ENCODE measurements at places on chromosomes 13 and 19.

GRCh38 chr13:60230593-60230992 lies 66.9 kb upstream of the DIAPH3 start:
- no peak for DNase-seq

GRCh38 chr13:63501702-63502101 lies 2086.1 kb upstream of the PCDH20 start:
- DNase-seq, result no peak

GRCh38 chr13:105957769-105958438 lies 577.6 kb downstream of the EFNB2 start:
- no peak for DNase-seq

DNA sequence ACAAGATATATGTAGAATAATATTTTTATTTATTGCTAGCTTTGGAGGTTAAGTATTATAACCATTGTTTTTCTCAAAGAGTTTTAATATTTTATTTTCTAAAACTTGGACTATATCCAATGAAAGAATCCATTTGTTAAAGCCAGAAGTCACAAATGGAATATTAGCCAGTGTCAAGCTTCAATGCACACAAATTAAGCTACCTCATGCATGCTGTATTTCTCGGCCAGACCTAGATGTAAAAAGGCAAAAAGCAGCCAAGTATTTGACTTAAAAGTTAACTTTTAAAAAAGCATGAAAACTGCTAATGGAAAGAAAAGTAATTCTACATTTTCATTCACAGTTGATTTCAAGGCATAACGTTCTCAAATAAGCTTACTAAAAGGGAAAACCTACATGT lies 160.0 kb upstream of the ATXN8OS start:
- DNase-seq, result no peak

DNA sequence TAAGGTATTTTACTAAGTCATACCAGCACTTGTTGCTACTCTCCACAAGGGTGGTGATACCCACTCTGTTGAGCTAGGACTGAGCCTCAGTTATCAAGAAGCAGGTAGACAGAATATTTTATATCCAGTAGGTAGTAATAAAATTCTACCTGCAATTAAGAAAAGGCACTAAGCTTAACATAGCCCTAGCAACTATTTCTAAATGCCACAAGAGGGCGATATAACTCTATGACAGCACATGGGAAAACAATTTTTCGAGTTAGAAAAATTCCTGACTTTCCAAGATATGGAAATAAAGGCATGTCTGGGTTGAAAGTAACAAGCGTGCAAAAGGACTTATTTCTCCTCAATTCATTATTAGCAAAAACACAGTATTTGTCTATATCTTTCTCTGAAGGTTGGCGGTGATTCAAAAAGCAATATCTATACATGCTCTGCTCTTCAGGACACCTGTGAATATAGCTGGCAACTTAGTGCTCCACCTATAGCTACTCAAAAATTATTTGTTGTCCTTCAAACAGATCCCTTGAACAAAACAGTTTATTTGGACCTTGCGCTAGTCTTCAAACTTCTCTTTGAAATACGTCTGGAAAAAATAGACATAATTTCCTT lies 14.7 kb downstream of the CCDC169 start:
- no peak for DNase-seq

- DNase-seq, result peak; percentile 25
Measured at GRCh38 chr13:84896128-84896527, 903.1 kb downstream of the SLITRK6 start.

DNA sequence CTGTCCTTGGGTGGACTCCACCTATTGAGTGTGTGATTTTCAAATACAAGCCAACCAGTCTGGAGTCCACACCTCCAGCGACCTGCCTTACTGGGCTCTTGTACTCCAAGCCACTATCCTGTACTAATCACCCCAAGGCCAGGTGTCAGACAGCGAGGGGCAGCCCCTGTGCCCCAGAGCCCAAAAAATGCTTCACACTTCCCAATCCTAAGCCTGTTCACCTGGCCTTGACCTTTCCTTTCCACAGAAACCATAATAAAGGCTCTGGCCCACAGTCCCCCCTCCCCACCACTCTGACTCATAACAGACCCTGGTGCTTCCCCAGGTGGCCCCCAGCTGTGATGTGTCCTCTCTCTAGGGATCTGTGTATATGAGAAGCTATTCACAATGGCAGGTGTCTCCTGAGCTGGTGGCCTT lies 3.9 kb downstream of the CD209 start:
- DNase-seq, result no peak

DNA sequence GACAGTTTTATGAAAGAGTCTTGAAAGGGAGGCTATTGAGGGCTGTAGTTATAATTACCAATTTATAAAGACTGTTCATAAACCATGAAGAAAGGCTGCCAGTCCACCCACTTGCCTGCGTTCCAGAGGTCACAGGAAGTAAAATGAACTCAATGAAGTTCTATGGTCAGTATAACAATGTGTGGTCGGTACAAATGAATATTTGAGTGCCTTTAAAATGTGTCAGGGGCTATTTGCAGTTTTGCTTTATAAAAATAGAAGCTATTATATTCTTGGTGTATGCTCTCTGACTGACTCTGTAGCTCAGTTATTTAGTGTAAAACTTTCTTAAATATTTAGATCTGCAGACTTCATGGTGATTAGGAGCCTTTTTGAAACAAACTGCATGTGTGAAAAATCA lies 47.0 kb downstream of the ESD start:
- no peak for DNase-seq

GRCh38 chr13:42997381-42997780 lies 5.3 kb upstream of the EPSTI1 start:
- no peak for DNase-seq

DNA sequence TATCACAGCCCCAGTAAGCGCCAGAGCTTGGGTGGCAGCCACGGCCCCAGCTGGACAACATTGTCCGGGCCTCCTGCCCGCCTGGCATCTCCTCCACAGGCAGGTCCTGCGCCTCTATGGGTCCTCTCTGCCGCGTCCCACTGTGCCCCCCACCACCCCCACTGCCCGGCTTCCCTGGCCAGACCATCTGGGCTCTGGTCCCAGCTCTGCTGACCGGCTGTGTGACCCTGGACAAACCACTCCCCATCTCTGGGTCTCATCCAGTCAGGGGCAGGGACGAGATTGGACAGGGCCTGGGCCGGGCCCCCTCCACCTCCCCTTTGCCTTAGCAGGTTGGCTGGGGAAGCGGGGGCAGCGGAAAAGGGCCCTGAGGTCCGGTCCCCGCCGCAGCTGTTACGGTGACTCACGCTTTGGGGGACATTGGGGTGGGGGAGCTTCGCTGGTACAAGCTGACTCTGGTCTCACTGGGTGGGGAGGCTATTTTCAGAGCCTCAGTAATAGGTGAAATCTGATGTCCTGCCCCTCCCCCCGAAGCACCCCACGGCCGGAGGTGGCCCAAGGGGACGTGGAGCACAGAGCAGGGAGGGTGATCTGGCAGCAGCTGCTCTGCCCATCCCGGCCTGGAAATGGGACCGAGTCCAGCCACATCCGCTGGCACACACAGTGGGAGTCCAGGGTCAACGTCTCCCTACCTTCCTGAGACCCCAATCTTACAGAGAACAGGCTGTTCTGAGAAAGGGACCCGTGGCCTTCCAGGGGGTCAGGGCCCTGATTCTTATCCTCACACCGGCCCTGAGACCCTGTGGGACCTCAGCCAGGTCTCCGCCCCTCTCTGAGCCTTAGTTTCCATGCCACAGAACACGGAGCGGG lies 9.1 kb downstream of the NFIC start:
- DNase-seq, result no peak

- DNase-seq, result no peak
Measured at GRCh38 chr19:1251330-1252220, 3.2 kb downstream of the MIDN start.

DNA sequence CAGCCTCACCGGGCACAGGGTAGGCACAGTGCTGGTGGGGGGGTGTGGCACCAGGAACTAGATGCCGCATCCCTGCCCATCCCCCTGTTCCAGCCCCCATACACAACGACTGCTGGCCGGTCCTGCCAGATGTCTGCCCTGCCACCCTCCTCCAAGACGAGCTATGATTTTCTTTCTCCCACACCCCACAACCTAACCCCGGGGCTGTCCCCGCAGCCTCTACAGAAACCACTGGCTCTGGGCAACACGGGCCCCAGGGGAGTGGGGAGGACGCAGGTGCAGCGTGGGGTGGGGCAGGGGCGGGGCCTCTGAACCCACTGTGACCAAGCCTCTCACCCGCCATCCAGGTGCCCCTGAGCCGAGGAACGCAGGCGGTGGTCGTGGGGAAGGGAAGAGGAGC lies 15.5 kb downstream of the PGLS start:
- no peak for DNase-seq

DNA sequence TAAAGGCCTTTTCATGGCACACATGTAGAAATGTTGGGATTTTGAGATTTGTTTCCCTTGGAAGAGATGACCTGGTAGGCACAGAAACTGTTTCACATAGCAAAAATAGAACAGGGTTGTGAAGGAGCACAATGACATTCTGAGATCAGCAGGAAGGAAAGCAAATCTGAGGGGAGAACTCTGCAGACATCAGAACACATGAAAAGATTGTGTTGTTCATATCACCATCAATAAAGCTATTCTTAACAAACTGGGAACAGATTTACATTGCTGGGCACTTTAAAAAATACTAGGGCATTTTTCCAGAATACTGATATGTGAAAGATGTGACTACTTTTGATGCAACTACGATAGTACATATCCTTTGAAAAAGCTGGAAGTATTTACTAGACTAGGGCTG lies 481.7 kb downstream of the MYO16 start:
- no peak for DNase-seq

GRCh38 chr13:22073718-22074117 lies 402.8 kb downstream of the FGF9 start:
- no peak for DNase-seq

GRCh38 chr13:20405691-20406090 lies 120.0 kb downstream of the CRYL1 start:
- DNase-seq, result no peak

DNA sequence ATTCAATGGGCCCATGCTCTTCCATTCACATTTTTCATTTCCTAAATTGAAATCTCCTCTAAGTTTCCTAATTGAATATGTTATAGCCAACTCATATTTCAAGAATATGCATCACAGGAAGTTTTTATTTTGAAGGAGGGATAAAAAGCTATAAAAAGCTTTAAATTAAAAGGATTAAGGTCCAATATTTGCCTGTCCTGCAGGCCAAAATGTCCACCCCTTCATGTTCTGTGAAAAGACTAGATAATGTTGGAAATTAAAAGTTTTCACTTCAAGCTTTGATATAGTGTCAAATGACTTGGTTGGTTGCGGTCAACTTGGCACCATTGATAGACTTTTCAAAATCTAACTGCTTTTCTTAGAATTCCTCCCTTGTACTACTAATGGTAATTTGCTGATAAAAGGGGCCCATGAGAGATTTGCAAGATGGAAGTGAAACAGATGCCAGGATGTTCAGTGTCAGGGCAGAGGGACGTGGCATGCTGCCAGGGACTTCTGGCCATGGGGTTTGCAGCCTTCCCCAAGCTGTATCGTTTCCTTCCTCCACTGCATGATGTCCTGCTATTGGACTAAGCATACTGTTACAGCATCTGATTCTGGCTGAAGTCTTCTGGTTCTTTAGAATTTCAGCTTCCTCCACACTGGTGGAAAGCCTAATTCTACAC lies 547.3 kb upstream of the MIR17HG start:
- DNase-seq, result no peak

GRCh38 chr13:42967660-42968059 lies 24.4 kb downstream of the EPSTI1 start:
- no peak for DNase-seq

DNA sequence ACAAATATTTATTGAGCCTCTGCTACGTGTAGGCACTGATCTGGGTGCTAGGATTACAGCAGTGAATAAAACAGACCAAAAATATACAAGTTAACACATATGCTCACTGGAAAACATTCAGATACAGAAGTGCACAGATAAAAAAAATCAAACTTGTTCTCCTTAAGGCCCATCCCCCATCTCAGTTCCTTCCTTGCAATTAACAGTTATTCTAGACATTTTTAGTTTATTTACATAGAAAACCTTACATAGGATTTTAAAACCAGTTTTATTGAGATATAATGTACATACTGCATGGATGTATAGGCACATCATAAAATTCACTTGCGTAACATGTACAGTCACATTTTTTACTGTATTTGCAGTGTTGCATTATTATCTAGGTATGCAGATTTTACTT lies 36.5 kb upstream of the HMGB1 start:
- no peak for DNase-seq

GRCh38 chr19:8578642-8579265 lies 1.5 kb upstream of the MYO1F start:
- no peak for DNase-seq

GRCh38 chr19:46766569-46767317 lies 20.5 kb upstream of the STRN4 start:
- no peak for DNase-seq

- no peak for DNase-seq
Measured at GRCh38 chr19:58510084-58510862, 1.5 kb downstream of the SLC27A5 start.

GRCh38 chr19:47544476-47544875 lies 28.5 kb downstream of the ZNF541 start:
- no peak for DNase-seq

DNA sequence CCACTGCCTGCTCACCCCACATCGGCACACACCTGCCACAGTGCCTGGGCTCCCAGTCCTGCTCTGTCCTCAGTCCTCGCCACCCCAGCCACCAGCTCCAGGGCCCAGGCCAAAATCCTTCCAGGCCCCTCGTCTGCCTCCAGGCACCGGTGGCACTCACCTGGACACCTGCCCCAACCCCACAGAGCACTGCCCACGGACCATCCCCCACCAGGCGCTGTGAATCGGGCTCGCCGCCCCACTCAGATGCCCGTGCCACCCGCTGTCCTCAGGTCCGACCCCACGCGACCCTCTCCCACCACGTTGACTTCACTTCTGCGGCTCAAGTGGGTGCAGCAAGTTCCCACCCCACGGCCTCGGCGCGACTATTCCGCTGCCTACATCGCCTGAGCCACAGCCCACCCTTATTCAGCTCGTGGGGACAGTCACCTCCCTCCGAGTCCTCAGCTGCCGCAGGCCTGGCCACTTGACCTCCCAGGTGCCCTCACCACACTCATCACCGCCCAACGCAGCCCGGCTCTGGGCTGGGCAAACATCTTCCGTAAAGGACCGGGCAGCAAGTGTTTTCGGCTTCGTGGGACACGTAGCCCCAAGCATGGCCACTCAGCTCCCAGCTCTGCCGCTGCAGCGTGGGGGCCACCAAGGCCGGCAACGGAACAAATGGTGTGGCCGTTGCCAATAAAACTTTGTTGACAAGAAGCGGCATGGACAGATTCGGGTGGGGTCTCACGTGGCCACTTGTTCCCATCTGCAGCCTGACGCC lies 5.7 kb downstream of the PIP5K1C start:
- no peak for DNase-seq

- no peak for DNase-seq
Measured at GRCh38 chr13:79128158-79128557, 277.9 kb downstream of the RBM26 start.

- peak; percentile 57 for DNase-seq
Measured at GRCh38 chr19:51904331-51905165, at the start of gene ZNF649. ZNF649 (minus strand) TSS chr19:51905017; CDS start chr19:51900107, 4,910 bp downstream.

Data from AG09319 (cell line).